ENCODE measurements at places on chromosomes 5 and 9. TPM values are rescaled to one million over a fixed set of nuclear protein-coding genes. Genes with fewer than 3 reads are reported as not detected.

DNA sequence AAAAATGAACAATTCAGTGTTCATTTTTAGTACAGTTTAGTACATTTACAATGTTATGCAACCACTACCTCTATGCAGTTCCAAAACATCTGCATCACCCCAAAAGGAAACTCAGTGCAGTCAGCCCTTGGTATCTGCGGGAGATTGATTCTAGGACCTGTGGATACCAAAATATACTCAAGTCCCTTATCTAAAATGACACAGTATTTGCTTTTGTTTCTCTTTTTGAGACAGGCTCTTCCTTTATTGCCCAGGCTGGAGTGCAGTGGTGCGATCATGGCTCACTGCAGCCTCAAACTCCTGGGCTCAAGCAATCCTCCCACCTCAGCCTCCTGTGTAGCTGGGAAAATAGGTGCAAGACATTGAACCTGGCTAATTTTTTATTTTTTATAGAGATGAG is 114.0 kb downstream of the PIP5K1B start:
- no peak for DNase-seq

DNA sequence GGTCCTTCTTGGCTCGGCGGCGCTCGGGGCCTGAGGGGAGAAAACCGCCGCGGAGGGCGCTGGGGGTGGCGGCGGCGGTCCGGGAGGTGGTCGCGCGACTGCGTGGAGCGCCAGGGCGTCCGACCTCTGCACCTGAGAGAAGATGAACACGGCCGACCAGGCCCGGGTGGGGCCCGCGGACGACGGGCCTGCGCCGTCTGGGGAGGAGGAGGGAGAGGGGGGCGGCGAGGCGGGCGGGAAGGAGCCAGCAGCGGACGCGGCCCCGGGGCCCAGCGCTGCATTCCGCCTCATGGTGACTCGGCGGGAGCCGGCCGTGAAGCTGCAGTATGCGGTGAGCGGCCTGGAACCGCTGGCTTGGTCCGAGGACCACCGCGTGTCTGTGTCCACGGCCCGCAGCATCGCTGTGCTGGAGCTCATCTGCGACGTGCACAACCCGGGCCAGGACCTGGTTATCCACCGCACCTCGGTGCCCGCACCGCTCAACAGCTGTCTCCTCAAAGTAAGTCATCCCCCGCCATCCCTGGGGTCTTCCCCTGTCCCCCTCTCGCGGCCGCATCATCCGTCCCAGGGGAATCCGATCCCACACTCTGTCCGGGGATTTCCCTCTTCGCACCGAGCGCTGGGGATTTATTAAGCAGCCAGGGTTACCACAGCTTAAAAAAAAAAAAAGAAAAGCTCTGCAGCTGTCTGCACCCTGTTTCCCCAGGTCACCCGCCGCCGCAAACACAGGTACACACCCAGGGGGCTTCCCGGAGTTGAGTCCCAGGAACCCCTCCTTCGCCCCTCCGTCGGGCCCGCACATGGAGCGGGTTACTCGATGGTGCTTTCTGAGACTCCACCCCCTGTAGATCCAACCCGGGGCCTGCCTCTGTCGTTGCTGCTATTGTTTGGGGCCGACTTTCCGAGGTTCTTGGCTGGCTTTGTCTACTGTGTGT is at the start of gene GTF3C4:
Gene GTF3C4, plus strand, starts transcription at position 8 of the 935 bp plus-strand sequence. Its CDS starts 135 bp downstream, at position 143.
- DNase-seq: no peak

DNA sequence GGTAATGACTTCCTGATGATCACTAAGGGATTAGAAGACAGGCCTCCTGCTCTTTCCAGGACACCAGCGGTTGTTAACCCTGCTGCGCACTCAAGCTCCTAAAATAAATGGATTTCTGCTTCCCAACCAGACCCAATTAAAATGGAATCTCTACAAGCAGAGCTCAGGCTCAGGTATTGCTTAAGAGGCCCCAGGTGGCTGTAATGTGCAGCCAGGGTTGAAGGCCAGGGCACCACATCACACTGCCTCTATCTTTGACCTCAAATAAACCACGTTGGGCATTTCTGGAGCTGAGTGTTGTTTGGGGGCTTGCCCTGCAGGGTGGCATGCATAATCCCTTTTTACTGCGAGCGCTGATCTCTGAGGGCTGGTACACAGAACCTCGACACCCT is 108.0 kb downstream of the FBXO38 start:
- no peak for DNase-seq

FAM81B gene
- total RNA-seq: 5.0 TPM

INSL4 gene
- not detected for total RNA-seq

All from PC-9 (cell line).